K562 (cell line): ENCODE measurements at places on chromosomes 5 and 9.

DNA sequence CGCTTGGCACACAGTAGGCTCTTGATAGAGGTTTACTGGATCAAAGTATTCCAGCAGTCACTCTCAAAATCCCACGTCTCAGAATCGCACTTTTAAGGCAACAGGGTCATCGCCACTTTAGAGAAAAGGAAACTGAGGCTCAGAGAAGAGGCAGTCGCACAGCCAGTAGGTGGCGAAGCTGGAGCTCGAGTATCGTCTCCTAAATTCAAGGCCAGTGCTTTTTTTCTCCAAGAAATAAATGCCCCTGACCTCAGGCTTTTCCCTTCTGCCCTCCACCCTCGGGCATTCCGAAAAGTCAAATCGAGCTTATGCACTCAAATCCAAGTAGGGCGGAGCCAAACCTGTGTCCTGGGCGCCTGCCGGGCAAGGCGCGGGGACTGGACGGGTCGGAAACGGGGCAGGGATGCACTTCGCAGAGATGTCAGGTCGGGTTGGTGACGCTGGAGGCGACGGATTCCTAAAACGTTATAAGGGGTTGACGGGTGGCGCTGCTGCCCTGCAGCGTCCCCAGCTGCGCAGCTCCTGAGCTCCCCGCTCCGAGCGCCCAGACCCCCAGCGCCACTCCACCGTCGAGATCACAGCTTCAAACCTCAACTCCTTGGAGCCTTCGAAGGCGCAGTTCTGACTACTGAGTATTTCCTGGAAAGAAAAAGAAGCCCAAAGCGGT is 4.7 kb upstream of the FOXB2 start:
- no peak for DNase-seq

DNA sequence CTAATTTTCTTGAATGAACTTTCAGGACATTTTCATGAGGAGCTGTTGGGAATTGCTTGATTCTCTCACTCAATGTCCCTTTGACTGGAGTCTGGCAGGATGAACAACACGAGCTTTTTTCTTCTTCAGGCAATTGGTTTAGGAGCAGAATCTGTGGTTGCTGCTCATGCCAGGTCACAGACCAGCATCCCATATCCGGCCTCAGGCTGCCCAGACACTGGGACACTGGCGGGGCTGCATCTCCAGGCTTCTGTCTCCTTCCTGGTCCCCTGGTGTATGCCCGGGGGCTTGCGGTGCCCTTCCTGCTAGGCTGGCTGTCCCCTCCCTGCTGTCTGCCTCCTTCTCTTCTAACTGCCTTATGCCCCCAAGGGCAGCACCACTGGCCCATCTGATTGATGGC is 311.5 kb upstream of the DAP start:
- DNase-seq, result no peak

DNA sequence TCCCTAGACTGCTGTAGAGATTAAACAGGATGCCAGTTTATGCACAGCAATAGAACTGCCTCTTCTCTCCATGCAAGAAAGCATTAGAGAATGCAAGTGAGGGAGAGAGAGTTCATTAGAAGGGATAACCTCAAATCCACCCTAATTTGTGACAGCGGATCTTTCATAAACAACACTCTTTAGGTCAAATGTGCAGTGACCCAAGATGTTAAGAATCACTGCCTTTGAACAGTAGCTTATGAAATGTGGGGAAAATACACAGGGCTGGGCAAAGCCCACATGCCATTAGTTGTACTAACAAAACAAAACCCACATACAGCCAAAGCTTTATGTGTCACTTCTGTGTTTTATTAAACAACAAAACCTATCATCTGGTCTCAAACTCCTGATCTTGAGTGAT is 36.2 kb upstream of the POU4F3 start:
- no peak for DNase-seq

DNA sequence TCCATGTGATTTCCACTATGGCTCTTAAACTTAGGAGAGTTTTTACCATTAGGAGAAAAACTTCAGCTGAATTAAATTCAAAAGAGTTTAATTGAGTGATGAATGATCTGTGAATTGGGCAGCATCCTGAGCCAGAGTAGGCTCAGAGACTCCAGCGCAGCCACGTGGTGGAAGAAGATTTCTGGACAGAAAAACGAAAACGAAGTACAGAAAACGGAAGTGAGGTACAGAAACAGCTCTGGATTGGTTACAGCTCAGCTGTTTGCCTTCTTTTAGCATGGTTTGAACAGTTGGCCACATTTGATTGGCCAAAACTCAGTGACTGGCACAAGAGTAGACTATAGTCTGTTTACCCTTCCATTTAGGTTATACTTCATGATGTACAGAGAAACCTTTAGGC is 69.2 kb upstream of the PLPP1 start:
- no peak for DNase-seq

GRCh38 chr5:18745988-18746615 is 1111.8 kb downstream of the TAF11L14 start:
- peak; percentile 15 for DNase-seq

GRCh38 chr9:70374962-70375618 is 39.4 kb downstream of the KLF9 start:
- DNase-seq, result no peak

GRCh38 chr9:98502976-98503325 is 205.8 kb downstream of the GABBR2 start:
- DNase-seq, result no peak

DNA sequence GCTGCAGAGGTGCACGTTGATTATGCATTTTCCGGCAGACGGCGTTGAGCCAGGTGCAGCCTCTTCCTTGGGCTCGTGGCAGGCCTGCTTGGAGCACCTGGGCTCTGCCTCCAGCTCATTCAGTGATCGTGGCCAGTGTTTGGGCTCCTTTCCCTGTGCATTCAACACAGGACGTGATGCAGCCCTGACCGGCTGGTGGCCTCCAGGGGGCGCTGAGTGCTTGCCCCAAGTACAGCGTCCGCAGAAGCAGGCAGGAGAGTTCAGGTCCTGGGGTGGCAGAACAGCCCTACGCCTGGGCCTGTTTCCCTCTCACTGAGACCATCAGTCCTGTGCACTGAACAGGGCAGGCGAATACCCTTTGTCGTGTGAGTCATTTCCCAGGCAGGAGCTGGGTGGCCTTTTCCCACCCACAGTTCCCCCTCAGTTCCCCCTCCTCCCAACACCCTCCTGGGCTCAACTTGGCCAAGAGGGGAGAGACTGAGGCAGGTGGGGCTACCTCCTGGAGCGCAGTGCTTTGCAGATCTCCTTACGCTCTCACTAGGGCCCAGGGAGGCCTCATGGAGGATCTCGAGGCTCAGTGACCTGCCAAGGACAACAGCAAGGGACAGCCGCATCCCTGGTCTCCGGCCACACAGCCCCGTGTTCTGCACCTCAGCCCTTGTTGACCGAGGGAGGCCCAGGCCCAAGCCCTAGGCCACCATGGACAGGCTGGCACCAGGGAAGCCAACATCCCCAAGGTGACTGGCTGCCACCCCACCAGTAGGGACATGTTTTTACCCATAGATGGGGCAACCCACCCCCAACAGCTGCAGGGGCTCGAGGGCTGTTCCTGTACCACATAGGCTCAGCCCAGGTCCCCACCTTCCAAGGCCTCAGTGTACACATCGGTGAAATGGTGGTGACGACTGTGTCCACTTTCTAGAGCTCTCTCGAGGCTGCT is 52.9 kb downstream of the LRSAM1 start:
- peak; percentile 74 for DNase-seq

DNA sequence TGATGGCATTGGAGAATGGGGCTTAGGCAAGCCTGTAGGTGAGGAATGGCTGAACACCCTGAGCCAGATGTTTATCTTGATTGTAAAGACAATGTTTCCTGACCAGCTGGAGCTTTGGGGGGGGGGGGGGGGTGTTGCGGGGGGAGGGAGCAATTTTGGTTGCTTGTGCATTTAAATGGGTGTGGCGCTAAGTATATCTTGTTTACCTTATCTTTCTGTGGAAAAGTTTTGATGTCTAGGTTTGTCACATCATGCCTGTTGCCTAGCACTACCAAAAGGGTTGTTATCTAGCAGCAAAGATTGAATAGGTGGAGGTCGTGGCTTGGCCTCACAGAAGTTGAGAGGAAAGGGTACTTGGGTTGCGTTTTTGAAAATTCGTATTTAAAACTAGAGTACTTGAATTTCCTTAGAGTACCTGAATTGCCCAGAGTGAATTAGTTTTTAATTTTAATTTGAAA is 1.3 kb downstream of the SMAD5 start:
- peak; percentile 36 for DNase-seq

DNA sequence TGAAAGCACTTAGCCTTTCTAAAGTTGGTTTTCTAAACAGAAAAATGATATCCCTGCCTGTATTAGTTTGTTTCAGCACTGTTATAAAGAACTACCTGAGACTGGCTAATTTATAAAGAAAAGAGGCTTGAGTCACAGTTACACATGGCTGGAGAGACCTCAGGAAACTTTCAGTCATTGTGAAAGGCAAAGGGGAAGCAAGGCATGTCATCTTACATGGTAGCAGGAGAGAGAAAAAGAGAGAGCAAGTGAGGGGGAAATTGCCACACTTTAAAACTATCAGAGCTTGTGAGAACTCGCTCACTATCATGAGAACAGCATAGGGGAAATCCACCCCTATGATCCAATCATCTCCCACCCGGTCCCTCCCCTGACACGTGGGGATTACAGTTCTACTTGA is 64.9 kb downstream of the FAM170A start:
- no peak for DNase-seq

GRCh38 chr5:119179857-119180641 is 109.2 kb downstream of the DMXL1 start:
- DNase-seq, result no peak

DNA sequence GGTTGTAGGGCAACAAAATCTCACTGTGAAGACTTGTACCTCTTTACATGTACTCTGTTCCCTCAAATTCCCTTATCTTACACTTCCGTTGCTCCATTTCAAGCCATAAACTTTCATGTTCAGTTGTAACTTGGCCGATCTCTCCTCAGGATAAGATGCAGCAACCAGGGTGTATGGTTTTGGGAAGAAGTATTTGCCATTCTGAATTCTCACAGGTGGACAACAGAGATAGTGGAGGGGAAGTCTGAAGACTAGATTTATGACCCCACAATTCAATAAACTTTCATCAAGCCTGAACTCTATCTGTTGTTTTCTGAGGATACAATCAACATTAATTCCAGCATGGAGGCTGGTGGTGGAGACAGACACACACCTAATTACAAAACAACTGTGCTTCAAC is 27.5 kb downstream of the GOLGA1 start:
- no peak for DNase-seq

GRCh38 chr9:113152699-113153098 is 1.9 kb downstream of the SLC31A2 start:
- DNase-seq, result no peak

DNA sequence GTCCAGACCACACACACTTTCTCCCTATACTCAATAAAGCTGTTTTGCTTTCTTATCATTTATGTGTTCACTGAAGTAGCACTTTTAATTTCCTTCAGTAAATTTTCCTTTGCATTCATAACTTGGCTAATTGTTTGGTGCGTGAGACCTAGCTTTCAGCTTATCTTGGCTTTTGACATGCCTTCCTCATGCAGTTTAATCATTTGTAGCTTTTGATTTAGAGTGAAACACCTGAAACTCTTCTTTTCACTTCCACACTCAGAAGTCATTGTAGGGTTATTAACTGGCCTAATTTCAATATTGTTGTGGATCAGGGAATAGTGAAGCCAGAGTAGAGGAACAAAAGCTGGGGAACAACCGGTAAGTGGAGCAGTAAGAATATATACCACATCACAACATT is 114.7 kb downstream of the ST8SIA4 start:
- DNase-seq, result no peak

DNA sequence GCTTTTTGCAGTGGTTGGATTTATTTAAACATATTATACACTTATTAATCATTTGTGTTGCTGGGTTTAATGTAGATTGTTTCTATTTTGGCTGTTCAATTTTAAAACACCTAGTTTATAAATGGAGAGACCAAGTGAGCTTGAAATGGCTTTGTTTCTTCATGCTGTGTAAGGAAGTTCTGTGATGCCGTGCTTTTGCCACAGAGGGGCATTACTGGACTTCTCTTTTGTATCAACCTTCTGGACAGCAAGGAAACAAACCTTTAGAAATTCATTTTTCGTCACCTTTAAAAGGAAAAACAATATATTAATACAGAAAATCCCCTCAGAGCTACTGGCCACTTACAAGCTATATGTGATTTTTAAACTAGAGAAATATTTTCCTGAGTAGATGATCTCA is 81.9 kb downstream of the DMRTA1 start:
- DNase-seq, result no peak

DNA sequence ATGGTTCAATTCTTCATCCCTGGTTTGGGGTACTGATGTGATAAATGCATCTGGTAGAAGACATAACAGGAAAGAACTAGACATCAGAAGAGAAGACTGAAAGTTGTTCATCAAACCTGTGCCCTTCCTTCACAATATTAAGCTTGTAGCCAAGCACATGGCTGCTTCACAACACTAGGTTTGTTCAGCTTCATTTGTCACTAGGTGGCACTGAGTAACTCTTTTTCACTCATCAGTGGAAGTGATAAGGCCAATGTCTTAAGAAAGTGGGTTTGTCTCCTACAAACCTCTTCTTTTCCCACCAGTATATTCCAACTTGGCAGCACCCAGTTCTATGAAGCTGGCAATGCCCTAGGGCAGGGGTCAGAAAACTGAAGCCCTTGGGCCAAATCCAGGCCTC is 26.9 kb downstream of the ZNF484 start:
- no peak for DNase-seq

GRCh38 chr9:114771889-114772288 is 34.0 kb downstream of the TNFSF15 start:
- no peak for DNase-seq

DNA sequence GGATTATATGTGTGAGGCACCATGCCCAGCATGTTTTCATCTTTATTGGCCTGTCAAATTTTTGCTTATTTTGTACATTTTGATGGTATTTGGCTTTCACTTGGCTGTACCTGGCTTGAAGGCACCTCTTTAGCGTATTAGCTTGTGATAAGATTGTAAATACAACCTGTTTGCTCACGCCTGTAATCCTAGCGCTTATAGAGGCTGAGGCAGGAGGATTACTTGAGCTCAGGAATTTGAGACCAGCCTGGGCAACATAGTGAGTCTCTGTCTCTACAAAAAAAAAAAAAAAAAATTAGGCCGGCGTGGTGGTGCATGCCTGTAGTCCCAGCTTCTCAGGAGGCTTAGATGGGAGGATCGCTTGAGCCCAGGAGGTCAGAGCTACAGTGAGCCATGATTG is 11.3 kb downstream of the SEC24A start:
- no peak for DNase-seq

DNA sequence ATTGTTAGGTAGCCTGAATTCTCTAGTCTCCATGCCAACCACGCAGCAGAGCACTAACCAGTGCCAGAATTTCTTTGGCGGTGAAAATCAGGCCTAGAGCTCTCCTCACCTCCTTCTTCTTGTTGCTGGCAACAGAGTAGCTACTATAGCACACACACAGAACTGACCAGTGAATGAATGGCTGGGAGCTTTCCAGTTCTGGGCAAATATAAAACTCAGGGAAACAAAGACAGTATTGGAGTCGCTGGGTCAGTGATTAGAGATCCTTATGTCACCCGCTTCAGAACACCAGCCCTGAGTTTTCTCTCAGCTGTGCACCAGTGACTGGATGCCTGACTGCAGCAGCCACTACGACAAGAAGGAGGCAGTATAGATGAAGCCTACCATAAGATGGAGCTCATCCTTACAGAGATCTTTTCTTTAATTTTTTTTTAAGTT is 26.9 kb upstream of the FEM1C start:
- DNase-seq, result no peak

- DNase-seq, result no peak
These were observed 47.3 kb upstream of the NEURL1B start for GRCh38 chr5:172593721-172594235.

- no peak for DNase-seq
These were observed 57.6 kb downstream of the SH3TC2 start for GRCh38 chr5:149005077-149005892.
